ENCODE measurements at places on chromosomes 5 and 9.

DNA sequence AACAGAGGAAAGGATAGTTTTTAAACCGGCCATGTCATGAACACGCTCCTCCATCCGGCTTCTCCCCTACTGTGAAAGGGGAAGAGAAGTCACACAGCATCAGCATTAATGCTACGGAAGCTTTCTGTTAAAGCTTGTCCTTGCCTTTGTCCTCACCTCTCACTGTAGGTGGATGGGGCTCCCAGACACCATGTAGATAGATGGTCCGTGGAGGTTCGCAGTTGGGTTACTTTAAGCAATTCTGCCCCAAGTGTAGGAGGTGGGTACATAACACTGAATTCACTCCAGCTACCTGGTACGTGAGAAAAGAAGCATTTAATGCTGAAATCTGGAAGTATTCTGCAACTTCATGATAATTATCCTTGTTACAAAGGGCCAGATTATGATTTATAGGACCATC, 165.8 kb downstream of the BAAT start:
- no peak for DNase-seq

DNA sequence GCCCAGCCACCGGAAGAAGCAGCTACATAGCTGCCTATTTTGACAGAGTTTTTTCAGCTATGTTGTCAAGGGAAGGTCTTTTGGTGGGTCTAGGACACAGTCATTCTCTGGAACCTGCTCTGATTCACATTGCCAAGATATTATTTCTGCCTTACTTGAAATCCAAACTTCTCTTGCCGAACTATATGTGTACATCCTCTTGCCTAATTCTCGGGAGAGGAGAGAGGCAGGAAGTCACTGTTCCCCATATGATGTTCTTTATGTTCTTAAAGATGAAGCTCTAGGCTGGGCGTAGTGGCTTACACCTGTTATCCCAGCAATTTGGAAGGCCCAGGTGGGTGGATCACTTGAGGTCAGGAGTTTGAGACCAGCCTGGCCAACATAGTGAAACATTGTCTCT, 8.6 kb downstream of the TMEM252 start:
- DNase-seq, result no peak

DNA sequence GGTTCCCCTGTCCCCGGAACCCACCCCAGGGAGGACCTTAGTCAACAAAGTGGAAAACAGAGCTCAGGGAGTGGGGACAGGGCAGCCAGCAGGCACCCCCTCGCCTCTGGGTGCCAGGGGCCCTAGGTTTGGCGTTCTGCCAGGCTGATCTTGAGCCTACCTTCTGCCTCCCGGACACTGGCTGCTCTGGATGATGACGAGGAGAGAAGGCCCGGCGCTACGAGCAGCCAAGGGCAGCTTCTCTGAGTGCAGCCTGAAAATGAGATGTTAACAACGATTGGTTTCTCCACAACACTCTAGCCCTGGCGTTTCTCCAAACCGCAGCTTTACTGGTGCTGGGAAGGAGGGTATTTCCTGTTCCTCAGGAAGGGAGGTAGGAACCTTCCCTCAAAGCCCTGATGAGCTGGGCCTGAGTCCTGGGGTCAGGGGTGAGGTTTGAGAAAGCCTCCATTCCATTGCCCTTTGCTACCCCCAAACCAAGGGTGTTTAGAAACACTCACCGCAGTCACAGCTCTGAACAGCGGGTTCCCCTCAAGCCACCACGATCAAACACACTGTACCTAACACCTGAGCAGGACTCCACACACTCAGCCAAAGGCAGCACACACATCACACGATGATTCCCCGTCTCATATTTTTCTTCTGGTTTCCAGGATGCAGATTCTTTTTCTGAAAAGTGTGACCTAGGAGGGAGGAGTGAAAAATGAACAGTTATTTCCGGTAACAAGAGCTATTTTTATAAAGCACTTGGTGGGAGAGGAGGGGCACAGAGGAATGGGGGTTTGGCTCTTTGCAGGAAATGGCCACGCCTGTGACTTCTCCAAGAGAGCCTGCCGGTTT, at the start of gene STING1:
Gene STING1, minus strand, starts transcription at position 709 of the 840 bp plus-strand sequence. CDS start 1,054 bp downstream, outside the sequence.
- no peak for DNase-seq

DNA sequence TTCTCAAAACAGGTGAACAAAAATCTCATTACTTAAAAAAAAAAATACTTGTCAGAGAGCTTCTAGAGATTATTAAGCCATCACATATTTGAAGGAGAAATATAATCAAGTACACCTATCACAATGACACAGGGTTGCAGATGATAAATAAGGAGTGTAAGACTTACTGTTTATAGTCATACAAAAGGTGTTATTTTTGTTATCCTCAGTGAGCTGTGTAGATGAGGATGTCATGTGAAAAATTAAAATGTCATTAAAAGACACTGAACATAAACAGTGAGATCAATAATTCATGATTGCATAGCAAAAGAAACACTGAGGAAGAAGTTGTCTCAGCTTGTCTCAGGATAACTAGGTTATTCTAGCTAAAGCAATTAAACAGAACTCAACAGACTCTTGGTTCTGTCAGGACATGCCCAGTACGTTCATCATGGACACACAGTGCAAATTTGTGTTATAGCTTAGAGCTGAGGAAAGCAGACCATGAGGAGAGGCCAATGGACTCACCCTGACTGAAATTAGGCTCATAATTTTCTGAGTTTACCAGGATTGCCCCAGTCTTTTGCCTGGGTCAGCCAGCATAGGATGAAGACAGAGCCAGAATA, 1162.6 kb upstream of the C9orf72 start:
- no peak for DNase-seq

GRCh38 chr9:98657897-98658296, 50.8 kb downstream of the GABBR2 start:
- DNase-seq, result no peak

DNA sequence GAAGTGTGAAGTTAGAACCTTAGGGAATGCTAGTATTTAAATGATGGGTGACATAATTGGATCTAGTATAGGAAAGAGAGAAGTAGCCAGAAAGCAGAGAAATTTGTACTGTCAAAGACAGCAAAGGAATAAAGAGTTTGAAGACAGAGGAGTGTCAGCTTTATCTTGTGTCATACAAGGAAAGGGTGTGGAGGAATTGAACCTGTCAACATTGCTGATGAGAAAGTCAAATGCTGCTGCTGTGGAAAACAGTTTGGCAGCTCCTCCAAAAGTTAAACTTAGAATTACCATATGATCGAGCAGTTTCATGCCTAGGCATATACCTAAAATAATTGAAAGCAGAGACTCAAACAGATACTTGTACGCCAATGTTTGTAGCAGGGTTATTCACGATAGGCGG, 63.7 kb downstream of the DENND4C start:
- DNase-seq, result no peak

GRCh38 chr5:32507738-32508434, 63.3 kb upstream of the ZFR start:
- DNase-seq, result no peak

GRCh38 chr5:10315824-10316509, 8.3 kb upstream of the CMBL start:
- no peak for DNase-seq

GRCh38 chr5:74423383-74423782, 217.1 kb downstream of the ENC1 start:
- no peak for DNase-seq

- no peak for DNase-seq
Measured at GRCh38 chr5:175585567-175585966, 72.3 kb upstream of the HRH2 start.

GRCh38 chr5:157630341-157630740, 21.9 kb downstream of the SOX30 start:
- DNase-seq, result no peak

DNA sequence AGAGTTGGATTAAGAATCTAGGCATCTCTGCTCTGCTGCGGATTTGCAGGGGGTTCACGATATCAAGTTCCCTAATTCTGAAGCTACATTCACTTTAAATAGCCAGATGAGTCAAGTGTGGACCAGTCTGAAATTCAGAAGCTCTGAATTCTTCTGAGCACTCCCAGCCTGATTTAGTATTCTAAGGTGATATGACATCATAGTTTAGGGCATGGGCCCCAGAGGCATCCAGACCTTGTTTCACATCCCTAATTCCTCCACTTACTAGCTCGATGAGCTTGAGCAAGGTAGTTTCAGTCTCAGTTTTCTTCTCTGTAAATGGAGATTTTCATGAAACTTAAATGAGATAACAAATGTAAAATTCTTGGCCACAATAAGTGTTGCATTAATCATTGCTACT, 65.2 kb downstream of the TMEM167A start:
- DNase-seq, result no peak

DNA sequence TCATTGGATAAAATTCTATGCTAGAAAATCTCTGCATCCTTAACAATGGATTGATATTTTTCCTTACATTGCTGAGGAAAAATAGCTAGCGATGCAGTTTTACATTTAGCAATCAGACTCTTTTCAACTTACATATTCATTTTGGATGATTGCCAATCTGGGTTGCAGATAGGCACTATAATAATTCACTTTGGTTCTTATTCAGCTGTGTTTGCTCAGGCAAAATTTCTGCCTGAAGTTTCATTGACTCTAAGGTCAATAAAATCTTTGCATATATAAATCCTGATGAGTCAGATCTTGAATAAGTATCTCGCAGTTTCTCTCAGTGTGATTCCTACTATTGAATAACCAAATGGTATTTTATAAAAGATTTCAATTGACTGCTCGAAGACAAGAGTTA, 1105.8 kb downstream of the CDH18 start:
- no peak for DNase-seq

GRCh38 chr5:149811453-149811852, 81.3 kb downstream of the PPARGC1B start:
- no peak for DNase-seq

DNA sequence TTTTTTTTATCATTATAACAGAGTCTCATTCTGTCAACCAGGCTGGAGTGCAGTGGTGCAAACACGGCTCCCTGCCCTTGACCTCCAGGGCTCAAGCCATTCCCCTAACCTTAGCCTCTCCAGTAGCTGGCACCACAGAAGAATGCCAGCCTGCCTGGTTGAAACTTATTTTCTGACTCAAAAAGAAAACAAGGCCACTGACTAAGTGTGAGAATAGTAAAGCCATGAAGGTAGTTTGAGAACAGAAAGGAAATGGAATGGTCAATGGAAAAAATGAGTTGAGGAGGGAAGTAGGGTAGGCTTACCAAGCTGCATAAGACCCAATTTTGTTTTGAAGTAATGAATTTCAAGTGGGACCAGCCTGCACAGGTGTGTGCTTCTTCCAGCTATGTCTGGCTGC, 82.8 kb upstream of the RORB start:
- DNase-seq, result no peak

- no peak for DNase-seq
Measured at GRCh38 chr5:135440916-135441315, 6.2 kb downstream of the DCANP1 start.

GRCh38 chr5:80346055-80346454, 26.3 kb downstream of the SPZ1 start:
- no peak for DNase-seq

- DNase-seq, result no peak
Measured at GRCh38 chr9:76876098-76876497, 29.8 kb downstream of the PRUNE2 start.

DNA sequence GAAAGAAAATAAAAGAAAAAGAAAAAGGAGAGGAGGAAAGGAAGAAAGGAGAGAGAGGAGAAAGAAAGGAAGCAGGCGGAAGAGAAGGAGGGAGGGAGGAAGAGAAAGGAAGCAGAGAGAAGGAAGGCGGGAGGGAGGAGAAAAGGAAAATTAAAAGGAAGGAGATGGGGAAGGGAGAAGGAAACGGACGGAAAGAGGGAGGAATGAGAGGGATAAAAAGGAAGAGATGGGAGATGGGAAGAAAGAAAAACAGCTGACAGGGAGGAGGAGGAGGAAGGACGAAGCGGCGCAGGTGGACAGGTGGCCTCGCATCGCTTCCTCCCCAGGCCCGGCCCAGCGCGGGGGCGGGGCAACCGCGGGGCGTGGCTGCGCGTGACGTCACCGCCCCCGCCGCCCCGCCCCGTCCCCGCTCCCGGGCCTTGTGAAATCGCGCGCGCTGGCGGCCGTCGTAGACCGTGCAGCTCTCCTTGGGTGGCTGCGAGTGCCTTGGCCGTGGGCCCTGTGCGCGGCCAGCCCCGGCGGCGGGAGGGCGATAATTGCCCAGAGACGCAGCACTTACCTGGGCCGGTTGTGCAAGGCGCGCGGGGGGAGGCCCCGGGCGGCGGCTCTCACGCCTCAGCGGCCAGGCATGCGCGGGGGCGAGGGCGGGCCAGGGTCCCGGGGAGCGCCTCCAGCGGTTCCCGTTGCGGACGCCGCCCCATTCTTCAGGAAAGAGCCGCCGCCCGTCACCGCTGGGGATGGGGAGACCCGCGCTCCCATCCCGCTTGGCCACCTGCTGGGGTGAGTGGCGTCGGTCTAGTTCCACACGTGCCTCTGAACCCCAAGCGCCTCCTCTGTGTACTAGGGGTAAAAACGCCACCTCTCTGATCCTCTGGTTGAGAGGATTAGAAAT, 49.6 kb upstream of the FOXE1 start:
- peak; percentile 33 for DNase-seq

- no peak for DNase-seq
Measured at GRCh38 chr9:120740132-120740531, 25.9 kb upstream of the MEGF9 start.

DNA sequence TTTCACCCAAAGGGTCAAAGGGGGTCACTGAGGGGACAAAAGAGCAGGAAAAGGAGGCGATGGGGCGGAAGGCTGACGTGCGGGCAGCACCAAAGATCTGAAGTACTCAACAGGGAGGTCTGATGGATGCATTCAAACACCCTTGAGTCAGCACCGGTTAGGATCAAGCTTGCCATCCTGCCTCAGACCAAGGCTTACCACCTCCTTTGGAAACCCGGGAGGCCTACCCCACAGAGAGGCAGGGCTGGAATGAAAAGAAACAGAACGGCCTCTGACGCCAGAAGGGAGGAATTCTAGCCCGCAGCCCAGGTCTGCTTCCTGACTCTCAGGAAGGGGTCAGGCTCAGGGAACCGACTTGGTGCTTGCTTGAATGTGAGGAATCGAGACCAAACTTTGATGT, 125.6 kb downstream of the PAPPA start:
- no peak for DNase-seq

DNA sequence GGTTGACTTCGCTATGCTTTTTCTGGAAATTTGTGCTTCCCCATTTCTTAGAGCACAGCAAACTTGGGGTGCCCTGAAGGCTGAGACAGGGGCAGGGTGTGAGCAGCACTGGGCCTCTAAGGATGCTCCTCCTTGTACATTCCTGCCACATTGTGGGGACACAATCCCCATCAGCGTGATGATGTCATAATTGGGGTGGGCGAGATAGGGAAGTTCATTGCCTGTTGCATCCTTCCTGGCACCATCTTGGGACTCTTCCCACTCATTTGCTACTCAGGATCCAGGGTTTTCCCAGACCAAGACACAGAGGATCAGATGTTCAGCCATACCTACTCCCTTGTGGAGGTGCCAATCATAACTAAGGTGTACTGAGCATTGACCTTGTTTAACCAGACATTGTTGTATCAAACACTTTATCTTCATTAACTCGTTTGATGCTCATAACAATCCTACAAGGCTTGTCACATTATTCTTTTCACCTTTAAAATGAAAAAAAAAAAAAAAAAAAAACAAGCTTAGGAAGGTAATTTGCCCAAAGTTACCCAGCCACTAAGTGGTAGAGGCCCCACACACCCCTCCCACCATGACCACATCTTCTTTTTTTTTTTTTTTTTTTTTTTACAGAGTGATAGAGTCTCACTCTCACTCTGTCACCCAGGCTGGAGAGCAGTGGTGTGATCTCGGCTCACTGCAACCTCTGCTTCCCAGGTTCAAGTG, 87.6 kb downstream of the UGCG start:
- no peak for DNase-seq

GRCh38 chr5:111628901-111629300, 116.6 kb upstream of the STARD4 start:
- no peak for DNase-seq

GRCh38 chr5:168313596-168314204, 22.3 kb downstream of the WWC1 start:
- DNase-seq, result no peak

GRCh38 chr5:116475338-116475737, 99.3 kb downstream of the SEMA6A start:
- no peak for DNase-seq

All from stimulated activated CD8-positive, alpha-beta memory T cell treated with anti-CD3 and anti-CD28 coated beads, Interleukin-7, amount 100 ng/mL, for 24 hours (primary cell).